ENCODE measurements at places on chromosomes 13 and 19. TPM values are rescaled to one million over a fixed set of nuclear protein-coding genes. Genes with fewer than 3 reads are reported as not detected.

C19orf44 gene
- 13.8 TPM for polyA plus RNA-seq

NAA16 gene
- 59.8 TPM for polyA plus RNA-seq

TIMM44 gene
- polyA plus RNA-seq = 39.2 TPM

ZNF302 gene
- 92.5 TPM for polyA plus RNA-seq

FSD1 gene
- polyA plus RNA-seq = 11.4 TPM

CERS4 gene
- polyA plus RNA-seq = 53.5 TPM

COMP gene
- polyA plus RNA-seq = 0.11 TPM

C19orf47 gene
- 9.7 TPM for polyA plus RNA-seq
